ENCODE measurements at places on chromosomes 4 and X.

DNA sequence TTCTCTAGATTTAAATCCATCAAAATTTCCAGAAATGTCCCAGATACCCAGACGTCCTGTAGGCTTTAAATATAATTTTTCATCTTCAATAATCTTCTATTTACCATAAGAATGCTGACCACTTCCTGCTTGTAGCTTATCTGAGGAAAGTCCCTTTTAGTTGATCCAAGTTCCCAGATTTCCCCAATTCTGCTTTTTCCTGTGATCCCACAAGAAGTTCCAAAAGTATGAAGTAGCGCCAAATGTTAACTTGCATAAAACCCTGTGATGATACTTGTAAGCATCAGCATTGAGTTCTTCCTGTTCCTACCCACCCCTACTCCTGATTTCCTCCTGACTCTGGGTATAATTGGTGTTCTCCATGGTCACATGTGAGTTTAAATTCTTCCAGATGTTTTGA is 10.6 kb upstream of the TLR8 start:
- no peak for DNase-seq

- DNase-seq = no peak
Observed at GRCh38 chr4:107801766-107802211, 22.9 kb upstream of the SGMS2 start.

DNA sequence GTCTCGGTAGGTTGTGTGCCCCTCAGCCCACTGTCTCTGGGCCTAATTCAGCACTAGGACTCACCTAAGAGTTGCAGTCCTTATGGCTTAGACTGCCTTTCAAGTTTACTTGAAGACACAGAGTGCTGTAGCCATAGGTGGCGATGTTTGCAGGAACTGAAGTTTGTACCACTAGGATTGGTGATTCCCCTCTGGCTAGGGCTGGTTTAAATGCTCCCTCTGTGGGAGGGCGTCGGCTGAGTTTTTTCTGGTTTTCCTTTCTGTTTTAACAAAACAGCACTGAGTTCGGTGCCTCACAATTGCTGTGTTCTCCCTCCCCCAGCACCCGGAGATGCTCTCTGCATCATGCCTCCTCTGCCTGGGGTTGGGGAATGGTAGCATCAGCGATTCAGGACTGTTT is 480.9 kb downstream of the PCDH11X start:
- no peak for DNase-seq

DNA sequence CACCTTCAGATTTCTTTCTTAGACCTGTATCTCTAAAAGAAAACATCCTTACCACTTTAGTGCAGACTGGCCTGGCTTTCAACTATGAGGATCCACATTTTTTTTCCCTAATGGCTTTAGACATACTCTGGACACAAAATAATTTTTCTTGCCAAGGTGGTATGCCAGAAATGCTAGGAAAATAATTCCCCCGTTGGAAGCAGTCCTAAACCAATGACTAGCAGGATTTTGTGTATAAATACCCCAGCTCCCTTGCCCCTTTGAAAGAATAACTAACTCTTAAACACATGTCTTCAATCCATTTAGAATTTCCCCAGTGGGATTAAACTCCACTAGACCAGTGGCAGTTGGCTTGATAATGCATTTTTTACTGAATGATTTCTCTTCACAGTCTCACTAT is 500.5 kb upstream of the FTHL17 start:
- DNase-seq = no peak

DNA sequence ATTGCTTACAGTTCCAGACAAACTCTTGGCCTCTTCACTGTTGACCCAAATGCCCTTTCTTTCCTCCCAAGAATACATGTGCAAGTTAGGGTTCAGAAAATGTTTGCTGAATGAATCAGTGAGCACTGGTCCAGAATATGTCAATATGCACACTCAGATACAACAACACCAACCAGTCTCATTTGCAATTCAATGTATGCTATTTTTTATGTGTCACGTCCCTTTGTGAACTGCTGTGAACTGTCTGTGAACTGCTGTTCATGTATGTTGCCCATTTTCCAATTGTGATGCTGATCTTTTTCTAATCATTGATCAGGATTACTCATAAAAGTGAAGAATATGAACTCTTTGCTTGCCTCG is 17.8 kb downstream of the GAB3 start:
- no peak for DNase-seq

DNA sequence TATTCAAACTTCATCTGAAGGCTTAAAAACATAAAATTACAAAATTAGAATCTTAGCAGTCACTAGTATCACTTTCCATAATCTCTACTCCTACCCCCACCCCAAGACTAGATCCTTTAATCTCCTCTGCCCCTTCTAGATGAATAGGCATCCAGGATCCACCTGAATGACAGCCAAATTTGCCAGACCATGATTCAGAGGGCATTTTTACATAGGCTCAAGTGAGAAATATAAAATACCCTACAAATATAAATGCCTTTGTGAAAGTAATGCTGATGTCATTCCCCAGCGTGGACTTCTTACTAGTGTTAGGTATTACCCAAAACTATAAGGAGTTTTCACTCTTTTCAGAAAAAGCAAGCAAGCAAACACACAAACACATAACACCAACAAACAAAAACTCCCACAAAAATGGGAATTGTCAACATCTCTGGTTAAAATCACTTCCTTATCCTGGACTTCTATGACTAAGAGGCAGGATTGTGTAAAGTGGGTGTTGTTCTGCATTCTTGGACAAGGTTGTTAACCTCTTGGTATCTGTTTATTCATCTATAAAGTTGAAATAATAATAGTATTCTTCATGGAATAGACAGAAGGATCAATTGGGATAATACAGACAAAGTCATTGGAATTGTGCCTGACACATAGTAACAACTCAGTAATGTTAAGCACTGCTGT is 51.3 kb upstream of the TMPRSS11F start:
- no peak for DNase-seq

- DNase-seq = no peak
Observed at GRCh38 chr4:156830351-156830750, 141.2 kb downstream of the PDGFC start.

DNA sequence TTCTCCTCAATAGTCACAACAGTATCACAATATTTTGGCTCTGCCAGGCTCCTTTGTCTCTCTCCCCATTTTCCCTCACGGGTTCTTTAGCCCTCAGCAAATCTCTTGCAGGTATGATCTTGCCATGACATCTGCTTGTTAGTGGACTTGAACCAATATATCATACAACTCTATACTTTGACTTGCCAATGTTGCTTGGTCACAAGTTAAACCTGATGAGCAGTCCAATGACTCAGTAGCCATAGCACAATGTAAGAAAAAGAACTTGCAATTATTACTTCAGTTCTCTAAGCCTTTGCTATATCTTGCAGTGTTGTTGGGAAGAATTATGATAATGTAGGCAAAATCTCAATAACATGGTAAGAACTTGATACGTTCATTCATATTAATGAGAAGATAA is 174.6 kb upstream of the NRK start:
- no peak for DNase-seq

DNA sequence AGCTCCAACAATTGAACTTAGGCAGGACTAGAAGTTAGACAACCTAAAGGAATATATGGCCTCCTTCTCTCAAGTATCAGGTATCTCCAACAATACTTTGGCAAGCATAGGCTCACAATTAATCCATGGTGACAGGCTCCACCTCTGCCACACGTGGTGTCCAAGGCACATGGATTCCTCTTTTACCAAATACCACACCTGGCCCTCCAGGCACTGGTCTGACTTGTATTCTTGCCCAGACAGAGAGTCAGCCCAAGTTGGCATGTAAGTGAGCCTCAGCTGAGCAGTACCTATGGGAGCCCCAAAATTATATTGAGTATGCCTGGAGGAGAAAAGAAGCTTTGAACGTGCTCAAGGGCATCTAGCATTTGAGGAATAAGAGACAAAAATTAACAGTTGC is 19.6 kb downstream of the SRPX2 start:
- no peak for DNase-seq

GRCh38 chrX:41761169-41761568 is 37.2 kb downstream of the GPR82 start:
- DNase-seq = no peak

DNA sequence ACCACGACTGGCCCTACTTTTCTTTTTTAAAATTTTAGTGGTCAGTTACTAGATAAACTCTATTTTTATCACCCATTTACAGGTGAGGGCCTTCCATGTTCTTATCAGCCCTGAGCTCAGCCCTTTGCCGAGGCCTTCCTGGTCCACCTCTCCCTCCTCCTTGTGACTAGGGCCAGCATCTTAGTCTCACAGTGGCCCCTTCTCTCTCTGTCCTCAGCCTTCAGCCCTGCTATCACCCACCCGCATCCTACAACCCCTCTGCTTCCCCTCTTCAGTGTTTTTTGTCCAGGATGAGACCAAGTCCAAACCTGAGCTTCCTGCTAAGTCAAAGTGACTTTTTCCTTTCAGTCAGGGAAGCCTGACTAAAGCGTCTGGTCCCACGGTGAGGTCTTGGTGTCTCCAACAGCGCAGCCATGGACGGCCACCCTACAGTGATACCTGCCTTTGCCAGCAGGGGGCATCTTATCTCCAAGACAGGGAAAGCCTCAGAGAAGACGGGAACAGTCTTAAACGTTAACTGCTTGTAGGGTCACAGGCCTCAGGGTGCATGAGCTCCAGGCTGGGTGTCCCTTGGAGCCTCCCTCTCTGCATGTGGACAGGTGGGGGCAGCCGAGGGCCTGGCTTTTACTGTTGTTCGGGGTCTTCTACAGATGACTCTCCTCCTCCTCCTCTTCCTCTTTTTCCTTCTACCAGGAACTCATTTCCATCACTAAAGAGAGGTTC is 11.7 kb upstream of the GAGE10 start:
- DNase-seq = no peak

GRCh38 chr4:130955520-130955919 is 1859.6 kb downstream of the C4orf33 start:
- DNase-seq = no peak

GRCh38 chr4:153232768-153233167 is 28.5 kb downstream of the TRIM2 start:
- no peak for DNase-seq

- no peak for DNase-seq
Observed at GRCh38 chrX:44669626-44670025, 127.0 kb upstream of the FUNDC1 start.

DNA sequence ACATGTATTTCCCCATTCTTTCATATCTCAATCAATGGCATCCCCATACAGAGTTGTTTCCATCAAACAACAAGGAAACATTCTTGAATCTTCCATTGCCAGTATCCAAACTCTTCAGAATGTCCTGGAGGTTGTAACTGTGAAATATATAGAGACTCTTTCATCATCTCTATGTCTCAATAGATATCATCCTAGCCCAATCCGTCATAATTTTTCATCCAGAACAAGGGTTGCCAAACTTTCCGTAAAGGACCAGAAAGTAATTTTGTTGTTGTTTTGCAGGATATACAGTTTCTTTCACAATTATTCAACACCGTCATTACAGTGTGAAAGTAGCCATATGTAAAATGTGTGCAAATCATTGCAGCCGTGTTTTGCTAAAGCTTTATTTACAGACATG is 15.2 kb upstream of the CXCL6 start:
- DNase-seq = no peak

- no peak for DNase-seq
Observed at GRCh38 chrX:132968296-132968949, 10.0 kb upstream of the HS6ST2 start.

DNA sequence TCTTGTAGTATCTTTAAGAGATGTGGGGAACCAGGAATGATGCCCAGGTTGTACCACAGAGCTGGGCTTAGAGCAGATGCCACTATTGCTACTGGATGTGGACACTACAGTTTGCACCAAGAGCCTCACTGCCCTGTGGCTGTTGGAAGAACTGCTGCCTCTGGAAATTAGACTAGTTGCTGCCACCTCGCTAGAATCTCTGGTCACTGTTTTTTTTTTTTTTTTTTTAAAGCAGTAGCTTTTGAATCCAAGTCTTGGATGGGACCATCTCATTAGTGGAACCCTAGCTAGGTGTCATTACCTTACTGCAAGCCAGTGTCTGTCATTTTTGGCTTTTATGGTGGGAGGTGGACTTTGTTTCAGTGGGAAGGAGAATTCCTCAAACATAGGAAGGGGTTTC is 105.5 kb downstream of the ARHGAP10 start:
- no peak for DNase-seq

DNA sequence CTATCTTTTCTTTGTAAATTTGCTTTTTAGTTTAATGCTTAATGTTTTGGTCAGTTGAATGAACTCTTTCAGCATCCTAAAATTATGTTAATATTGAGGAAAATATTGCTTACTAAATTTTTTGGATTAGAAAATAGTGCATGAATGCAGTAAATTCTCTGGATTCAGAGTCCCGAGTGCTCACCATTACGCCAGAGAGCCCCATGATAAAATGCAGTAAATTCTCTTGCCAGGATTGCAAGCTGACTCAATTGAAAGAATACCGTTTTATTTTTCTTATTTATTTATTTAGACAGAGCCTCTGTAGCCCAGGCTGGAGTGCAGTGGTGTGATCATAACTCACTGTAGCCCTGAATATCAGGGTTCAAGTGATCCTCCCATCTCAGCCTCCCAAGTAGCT is 60.9 kb upstream of the ENPEP start:
- DNase-seq = no peak

DNA sequence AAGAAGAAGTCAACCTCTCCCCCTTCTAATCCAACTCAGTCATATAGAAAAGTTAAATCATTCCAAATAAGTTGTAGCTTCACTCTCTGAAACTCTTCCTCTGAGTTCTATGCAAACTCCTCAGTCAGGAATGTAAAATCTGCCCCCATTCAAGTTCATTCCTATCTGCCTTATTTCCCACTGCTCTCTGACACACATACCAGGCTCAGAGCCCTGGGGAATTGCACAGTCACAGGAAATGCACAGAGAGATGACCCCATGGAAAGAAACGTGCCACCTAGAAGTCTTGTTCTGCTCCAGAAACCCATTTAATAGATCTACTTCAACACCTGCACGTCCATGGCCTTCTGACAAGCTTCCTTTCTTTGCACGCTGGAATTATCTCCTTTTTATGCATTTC is 236.0 kb upstream of the VCX3A start:
- DNase-seq = no peak

DNA sequence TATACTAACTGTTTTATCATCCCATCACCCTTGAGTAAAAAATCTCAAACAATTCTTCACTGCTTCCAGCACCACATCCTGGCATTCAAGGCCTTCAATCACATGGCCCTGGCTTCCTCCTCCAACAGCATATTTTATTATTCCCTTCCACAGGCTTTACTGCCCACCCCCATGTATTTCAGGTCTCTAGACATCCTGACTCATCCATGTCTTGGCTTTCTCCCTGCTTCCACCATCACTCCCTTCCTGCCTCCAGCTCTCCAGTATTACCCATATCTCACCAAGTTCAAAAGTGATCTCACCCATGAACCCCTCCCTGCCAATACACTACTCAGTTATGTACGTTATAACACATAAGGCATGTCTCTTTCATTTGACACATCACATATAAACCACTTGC is 34.7 kb upstream of the PLAC1 start:
- DNase-seq = no peak
